ENCODE measurements at places on chromosomes 5 and 9. TPM values are rescaled to one million over a fixed set of nuclear protein-coding genes. Genes with fewer than 3 reads are reported as not detected.

Gene PDE8B
- 4.0 TPM for total RNA-seq

GRCh38 chr5:79845448-79846197, 145.4 kb downstream of the MTX3 start:
- no peak for DNase-seq

GRCh38 chr5:57368010-57368409, 114.6 kb downstream of the ACTBL2 start:
- no peak for DNase-seq

GRCh38 chr9:13557746-13558145, 278.3 kb upstream of the MPDZ start:
- no peak for DNase-seq

- DNase-seq: no peak
Observed at GRCh38 chr5:424301-425110, 18.5 kb upstream of the EXOC3 start.

Gene NDUFAF2
- total RNA-seq: 21.2 TPM
